ENCODE measurements at places on chromosomes 6 and 20.

- no peak for DNase-seq
Measured at GRCh38 chr20:62133051-62133845, 9.9 kb downstream of the PSMA7 start.

GRCh38 chr6:88708197-88708744 lies 255.1 kb downstream of the RNGTT start:
- DNase-seq: no peak

DNA sequence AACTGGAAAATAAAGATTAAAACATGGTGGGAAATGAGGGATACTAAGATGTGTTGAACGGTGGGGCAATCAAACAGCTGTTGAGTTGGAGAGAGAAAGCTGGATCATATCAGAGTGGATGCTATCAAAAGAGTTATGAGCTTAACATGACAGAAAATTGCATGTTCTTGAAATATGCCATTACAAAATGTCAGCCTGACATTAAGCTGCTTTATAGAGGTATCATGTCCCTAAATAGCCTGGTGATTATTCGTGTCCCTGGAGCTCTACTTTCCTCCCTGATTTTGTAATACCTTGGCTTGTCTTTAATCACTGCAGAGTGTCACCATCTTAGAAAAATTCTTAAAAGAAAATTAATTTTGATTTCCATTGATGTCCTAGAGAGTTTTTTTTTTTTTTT lies 223.1 kb downstream of the PHF3 start:
- no peak for DNase-seq

DNA sequence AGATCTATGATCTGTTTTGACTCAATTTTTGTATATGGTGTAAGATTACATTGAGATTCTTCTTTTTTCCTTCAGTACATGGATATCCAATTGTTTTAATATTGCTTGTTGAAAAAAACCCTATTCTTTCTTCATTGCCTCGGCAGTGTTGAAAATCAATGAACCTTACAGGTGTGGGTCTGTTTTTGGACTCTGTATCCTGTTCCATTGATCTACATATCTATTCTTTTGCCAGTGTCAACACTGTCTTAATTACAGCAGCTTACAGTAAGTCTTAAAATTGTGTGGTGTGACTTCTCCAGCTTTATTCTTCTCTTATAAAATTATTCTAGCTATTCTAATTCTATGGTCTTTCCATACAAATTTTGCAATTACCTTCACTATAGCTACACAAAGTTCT lies 81.8 kb upstream of the KCNK16 start:
- DNase-seq: no peak

DNA sequence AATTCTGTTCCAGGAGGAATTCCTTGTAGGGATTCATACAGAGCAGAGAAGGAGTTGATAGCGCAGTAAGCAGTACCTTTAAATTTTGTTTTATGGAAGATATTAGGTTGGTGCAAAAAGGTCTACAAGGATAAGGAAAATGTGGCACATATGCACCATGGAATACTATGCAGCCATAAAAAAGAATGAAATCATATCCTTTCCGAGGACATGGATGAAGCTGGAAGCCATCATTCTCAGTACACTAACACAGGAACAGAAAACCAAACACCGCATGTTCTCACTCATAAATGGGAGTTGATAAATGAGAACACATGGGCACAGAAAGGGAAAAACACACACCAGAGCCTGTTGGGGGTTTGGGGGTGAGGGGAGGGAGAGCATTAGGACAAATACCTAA lies 37.4 kb upstream of the TXLNB start:
- no peak for DNase-seq

- DNase-seq: no peak
Measured at GRCh38 chr20:60053125-60053817, 95.0 kb downstream of the CDH26 start.

DNA sequence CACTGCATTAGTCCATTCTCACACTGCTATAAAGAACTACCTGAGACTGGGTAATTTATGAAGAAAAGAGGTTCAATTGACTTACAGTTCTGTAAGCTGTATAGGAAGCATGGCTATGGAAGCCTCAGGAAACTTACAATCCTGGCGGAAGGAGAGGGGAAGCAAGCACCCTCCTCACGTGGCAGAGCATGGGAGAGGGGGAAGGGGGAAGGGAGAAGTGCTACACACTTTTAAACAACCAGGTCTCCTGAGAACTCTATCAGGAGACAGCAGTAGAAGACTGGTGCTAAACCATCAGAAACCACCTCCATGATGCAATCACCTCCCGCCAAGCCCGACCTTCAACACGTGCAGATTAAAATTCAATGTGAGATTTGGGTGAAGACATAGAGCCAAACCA lies 494.0 kb downstream of the GRIK2 start:
- DNase-seq: no peak

GRCh38 chr6:135121434-135121833 lies 59.7 kb upstream of the MYB start:
- DNase-seq: no peak

GRCh38 chr20:38452880-38453624 lies 17.9 kb upstream of the SNHG17 start:
- DNase-seq: no peak

GRCh38 chr6:87791029-87791428 lies 89.0 kb upstream of the AKIRIN2 start:
- DNase-seq: no peak

DNA sequence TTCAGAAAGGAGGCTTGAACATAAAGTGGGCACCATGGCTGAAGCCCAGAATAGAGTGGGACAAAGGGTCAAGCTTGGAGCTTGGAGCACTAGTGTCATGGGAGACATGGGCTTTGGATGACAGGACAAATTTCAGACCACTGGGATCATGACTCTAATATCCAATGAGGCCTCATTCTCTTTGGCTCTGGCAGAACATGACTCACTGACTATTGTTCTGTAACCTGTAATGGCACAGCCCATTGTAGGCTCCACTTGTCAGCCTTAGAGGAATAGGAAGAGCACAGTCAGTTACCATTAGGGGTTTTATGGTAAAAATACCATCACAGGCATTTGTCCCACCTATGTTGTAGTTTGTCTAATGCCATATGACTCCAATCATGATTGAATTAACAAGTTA lies 34.0 kb upstream of the MMS22L start:
- DNase-seq: no peak

- no peak for DNase-seq
Measured at GRCh38 chr6:134535831-134536230, 217.9 kb upstream of the SGK1 start.

DNA sequence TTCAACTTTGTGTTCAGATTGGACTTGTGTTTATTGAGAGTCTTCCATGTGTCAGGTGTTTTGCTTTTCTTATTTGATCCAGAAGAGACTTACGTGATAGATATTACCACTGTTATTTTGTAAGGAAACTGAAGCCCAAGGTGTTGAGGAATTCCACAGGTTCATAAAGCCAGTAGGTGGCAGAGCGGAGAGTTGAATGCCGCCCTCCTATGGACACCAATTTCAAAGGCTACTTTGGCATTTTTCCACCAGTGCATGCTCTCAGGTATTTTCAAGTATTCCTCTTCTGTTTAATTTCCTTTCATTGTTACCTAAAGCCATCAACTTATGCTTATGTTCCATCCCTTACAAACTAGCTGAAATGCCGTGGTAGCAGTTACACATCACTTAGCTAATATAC lies 14.0 kb upstream of the COL10A1 start:
- DNase-seq: no peak
